ENCODE measurements at places on chromosomes 13 and 19.

DNA sequence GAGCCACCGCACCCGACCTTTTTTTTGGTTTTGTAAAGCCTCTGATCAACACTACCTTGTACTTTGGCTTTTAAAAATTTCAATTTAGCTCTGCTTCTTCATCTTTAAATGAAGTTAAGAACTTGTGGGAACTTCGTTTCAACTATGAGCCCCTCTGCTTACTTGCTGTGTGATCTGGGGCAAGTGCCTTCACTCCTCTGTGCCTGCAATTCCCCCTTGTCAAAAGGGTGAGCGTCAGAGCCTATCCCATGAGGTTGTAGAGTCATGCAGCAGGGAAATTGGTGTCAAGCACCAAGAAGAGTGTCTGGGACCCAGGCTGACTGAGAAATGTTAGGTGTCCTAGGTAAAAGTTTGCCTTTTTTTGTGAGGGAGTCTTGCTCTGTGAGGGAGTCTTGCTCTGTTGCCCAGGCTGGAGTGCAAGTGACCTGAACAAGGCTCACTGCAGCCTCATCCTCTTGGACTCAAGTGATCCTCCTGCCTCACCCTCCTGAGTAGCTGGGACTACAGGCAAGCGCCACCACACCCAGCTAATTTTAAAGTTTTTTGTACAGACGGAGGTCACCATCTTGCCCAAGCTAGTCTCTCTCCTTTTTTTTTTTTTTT lies 5.7 kb downstream of the VASP start:
- DNase-seq = no peak

DNA sequence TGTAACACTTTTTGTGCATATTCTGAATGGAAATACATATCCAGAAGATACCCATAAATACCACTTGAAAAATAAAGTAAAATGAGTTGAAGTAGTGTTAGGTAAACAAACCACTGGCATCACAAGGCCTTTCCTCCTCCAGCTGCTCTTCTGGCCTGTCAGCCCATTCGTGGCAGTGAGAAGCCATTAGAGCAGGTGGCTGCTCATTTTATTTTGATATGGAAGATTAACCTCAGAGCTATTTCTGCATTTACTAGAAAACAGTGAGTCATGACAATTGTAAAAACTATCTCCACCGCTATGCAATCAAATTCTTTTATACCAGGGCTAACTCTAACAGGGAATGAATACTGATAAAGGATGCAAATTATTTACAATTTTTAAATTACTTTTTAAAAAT lies 2898.1 kb downstream of the PCDH9 start:
- DNase-seq = no peak

DNA sequence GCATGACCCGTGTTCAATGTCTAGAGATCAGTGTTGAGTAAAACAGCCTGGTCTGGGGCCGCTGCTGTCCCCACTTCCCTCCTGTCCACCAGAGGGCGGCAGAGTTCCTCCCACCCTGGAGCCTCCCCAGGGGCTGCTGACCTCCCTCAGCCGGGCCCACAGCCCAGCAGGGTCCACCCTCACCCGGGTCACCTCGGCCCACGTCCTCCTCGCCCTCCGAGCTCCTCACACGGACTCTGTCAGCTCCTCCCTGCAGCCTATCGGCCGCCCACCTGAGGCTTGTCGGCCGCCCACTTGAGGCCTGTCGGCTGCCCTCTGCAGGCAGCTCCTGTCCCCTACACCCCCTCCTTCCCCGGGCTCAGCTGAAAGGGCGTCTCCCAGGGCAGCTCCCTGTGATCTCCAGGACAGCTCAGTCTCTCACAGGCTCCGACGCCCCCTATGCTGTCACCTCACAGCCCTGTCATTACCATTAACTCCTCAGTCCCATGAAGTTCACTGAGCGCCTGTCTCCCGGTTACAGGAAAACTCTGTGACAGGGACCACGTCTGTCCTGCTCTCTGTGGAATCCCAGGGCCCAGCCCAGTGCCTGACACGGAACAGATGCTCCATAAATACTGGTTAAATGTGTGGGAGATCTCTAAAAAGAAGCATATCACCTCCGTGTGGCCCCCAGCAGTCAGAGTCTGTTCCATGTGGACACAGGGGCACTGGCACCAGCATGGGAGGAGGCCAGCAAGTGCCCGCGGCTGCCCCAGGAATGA lies 1.5 kb upstream of the CEACAM5 start:
- DNase-seq = no peak

DNA sequence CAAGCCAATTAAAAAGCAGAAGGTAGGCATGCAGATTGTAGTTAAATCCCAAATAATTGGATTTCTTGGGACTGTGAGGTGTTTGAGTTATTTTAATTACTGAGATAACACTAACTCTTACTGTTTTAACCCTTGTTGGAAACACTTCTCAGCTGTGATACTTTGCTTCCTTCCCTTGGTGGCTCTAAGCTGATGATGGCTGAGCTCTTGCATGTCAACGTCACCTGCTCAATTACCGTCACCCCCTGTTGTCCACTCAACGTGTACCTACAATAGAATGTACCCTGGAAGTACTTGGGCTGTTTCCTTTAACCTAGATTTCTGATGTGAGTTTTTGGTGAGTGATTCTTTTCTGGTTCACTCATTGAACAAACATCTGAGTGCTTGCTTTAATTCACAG lies 303.4 kb downstream of the SLC7A1 start:
- no peak for DNase-seq

GRCh38 chr13:30354493-30355383 lies 47.4 kb upstream of the KATNAL1 start:
- no peak for DNase-seq

- DNase-seq = no peak
Observed at GRCh38 chr13:97856304-97856675, 97.2 kb upstream of the IPO5 start.

- no peak for DNase-seq
Observed at GRCh38 chr19:18262917-18263316, 11.3 kb downstream of the IQCN start.

- no peak for DNase-seq
Observed at GRCh38 chr19:1618157-1619093, 13.2 kb upstream of the UQCR11 start.

- no peak for DNase-seq
Observed at GRCh38 chr13:23695711-23696464, 125.7 kb downstream of the TNFRSF19 start.

- DNase-seq = no peak
Observed at GRCh38 chr13:38702669-38703068, 15.8 kb downstream of the FREM2 start.

DNA sequence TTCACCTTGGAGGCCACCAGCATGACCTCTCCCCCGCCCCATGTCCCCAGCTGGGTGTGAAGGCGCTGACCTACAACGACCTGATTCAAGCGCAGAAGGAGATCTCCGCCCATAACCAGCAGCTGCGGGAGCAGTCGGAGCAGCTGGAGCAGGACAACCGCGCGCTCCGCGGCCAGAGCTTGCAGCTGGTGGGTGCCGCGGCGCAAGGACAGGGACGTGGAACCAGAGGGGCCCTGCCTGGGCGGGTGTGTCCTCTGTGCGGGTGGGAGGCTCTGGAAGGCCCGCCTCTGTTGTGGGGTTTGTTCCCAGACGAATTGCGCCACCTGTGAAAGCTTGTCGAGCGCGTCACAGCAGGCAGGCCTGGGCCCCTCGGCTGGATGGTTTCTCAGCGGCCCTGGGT lies 22.3 kb downstream of the PLEKHJ1 start:
- DNase-seq = no peak

DNA sequence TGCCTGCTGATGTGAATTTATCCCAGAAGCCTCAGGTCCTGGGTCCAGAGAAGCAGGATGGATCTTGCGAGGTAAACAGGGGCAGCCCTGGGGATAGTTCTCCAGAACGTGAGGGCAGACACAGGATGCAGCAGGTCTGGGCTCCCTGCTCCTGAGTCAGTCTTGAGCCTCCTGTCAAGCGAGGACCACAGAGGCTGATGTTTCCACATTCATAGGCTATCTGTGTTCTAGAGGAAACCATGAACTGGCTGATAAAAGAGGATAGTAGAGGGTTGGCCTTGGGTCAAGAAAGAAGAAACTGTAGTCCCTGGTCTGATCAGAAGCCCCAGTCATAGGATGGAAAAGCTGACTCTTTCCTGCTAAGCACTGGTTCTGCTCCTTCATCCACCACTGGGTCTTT lies 2.2 kb downstream of the ZNF175 start:
- DNase-seq = no peak

GRCh38 chr13:60260440-60260839 lies 96.7 kb upstream of the DIAPH3 start:
- DNase-seq = no peak

DNA sequence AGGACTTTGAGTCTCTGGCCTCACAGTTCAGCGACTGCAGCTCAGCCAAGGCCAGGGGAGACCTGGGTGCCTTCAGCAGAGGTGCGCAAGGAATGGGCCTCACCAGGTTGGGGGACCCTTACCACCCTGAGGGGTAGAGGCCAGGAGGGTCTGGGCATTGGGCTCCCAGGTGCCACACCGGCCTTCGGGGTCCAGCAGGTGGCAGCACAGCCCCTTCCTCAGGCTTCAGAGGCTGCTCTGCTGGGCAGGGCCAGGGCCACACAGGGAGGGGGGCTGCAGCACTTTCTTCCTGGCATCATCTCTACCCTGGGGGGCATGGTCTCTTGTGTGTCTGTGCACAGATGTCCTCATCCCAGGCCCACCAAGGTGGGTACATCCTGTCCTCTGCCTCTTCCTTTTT lies 12.9 kb downstream of the PIN1 start:
- no peak for DNase-seq
